ENCODE measurements at places on chromosomes 2 and 18. TPM values are rescaled to one million over a fixed set of nuclear protein-coding genes. Genes with fewer than 3 reads are reported as not detected.

DNA sequence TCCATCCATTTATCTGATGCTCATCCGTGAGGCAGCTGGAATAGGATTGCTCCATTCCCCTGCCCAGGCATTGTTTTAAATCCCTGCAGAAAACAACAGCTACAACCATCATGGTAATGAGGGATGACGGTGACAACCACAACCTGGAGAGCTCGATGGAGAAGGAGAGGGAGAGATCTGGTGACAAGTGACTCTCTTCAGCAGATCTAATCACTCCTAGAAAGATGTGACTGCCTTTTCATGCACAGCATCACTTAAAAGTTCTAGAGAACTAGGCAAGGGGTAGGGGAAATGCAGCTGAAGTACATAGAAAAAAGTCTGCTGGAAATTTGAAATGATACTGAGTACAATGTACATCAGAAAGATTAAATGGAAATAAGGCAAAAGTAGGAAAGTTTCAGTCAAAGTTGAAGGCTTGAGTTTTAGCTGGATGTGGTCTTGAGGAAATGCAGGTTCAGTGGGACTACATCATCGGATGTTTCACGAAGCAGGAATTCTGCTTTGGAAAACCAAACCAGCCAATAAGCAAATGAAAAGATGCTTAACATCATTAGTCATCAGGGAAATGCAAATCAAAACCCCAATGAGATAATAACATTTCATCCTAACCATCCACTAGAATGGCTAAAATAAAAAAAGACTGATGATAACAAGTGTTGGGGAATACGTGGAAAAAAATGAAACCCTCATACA, 6.8 kb upstream of the ARHGAP25 start:
- no peak for DNase-seq

Gene HDHD2
- 41.0 TPM for total RNA-seq

Gene SLC14A1
- total RNA-seq: 0.64 TPM

DNA sequence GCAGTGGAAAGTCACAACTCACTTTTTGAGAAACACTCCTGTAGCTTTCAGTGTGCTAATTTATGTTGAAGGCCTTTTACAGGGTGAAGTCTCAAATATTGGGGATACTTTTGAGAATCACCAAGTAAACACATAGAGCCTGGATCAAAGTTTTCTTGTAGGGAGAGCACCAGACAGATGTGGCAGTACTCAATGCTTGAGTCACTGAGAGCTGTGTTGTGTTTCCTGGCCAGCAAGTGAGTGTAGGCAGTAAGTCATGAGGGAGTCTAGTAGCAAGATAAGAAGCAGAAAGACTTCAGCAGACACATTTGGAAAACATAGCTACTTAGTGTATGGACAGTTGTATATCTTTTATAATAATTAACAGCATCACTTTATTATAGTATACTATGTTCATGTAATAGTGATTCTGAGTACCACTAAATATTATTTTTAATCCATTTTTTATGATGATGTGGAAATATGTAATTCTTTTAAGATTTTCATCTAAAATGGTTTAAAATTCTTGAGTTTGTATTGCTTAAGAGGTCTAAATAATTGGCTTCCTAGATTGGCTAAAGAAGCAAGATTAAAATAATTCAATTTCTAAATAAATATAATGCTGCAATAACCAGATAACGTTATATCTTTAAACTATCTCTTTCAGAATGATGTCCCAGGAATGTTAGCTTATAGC, 12.8 kb downstream of the PSMD1 start:
- DNase-seq: no peak

Gene EGR4
- not detected for total RNA-seq

DNA sequence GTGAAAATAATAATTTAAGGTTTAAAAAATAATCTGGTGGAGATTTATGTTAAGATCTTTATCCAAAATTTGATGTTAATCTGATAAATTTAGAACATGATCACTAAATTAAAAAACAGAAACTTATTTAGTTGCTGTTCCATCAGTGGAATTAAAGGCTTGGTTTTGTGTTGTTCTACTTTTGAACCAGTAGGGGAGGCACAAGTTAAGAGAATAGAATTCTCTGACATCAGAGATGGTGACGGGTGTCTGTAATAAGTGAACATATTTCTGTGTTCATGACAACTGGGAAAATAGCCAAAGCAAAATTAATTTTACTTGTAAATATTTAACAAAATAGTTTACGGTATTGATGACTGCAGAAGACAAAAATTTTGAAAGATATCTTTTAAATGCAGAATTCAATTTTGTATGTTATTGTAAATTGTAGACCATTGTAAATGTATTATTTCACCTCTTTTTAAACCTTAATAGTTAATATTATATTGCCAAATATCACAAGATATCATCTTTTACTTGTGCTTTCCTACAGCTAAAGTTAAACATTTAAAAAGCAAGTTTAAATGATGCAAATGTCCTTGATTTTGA, 106.0 kb downstream of the UBR3 start:
- DNase-seq: no peak

- DNase-seq: no peak
These were observed 14.2 kb downstream of the SEPTIN2 start for GRCh38 chr2:241329669-241330615.

- no peak for DNase-seq
These were observed 76.1 kb downstream of the SP100 start for GRCh38 chr2:230492107-230492506.

- DNase-seq: no peak
These were observed 124.3 kb upstream of the CYP26B1 start for GRCh38 chr2:72271766-72272641.

DNA sequence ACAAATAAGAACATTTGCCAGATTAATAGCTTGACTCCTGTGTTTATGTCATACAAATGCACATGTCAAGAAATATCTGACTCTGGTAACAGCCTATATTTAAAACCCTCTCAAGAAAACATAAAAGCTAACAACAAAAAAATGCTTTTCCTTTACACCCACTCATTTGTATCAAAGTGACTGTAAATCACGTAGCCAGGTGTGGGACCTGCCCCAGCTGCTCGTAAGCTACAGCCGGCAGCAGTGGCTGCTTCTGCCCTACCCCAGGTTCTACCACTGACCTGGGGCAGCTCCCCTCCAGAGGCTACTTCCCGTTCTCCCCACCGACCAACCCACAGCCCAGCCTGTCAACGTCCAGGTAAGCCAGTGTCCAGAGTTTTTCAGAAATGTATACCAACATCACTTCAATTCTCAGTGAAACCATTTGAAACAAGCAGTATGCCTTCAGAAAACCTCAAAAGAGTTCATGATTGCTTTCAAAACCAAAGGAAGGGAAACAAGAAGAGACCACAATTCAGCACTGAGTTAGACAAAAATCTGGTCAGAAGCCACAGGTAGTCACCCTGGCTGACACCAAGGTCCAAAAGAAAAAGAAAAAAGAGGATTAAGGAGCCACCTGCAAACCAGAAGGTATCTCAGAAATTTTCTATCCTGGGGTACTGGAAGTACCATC, 40.4 kb downstream of the KIDINS220 start:
- DNase-seq: no peak

Gene CTNNA2
- total RNA-seq: not detected

Gene CRYGB
- not detected for total RNA-seq

Gene VSNL1
- total RNA-seq: 2.6 TPM

- no peak for DNase-seq
These were observed 485.2 kb downstream of the PTPRM start for GRCh38 chr18:8052237-8052701.

- DNase-seq: no peak
These were observed 75.3 kb downstream of the NFATC1 start for GRCh38 chr18:79471046-79471445.

DNA sequence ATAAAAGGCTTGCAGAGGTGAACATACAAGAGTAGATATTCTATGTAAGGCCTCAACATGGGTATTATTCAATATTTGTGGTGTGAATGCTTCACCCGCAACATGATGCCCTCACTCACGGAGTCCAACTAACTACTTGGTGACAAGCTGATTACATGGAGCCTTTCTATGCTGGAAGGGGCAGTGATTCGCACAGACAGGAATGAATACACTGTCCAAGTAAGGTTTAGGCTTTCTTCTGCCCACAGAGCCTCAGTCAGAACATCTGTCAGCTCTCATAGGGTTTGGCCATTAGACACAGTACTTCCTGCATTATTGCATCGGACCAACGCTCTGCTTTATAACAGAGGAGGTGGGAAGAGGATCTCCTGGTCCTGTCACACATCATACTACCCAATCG, 80.3 kb upstream of the SLC35G4 start:
- DNase-seq: no peak

DNA sequence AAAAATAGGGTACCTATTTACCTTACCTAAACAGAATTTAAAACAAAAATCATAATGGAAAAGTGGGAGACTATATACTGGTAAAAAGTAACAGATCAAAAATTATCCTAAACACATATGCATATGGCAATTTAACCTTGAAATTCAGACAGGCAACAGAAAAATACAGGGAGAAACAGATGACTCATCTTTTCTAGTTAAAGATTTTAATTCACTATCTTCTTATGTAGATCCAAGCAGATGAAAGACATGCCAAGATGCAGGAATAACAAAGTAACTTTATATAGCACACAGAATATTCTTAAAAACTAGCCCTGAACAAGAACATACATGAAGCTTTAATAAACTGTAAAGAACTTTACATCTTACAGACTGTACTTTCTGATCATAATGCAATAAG, 30.9 kb downstream of the PRPF40A start:
- DNase-seq: no peak

- no peak for DNase-seq
These were observed 180.9 kb upstream of the TWIST2 start for GRCh38 chr2:238667008-238667407.

Gene CBLN2
- 0.15 TPM for total RNA-seq

DNA sequence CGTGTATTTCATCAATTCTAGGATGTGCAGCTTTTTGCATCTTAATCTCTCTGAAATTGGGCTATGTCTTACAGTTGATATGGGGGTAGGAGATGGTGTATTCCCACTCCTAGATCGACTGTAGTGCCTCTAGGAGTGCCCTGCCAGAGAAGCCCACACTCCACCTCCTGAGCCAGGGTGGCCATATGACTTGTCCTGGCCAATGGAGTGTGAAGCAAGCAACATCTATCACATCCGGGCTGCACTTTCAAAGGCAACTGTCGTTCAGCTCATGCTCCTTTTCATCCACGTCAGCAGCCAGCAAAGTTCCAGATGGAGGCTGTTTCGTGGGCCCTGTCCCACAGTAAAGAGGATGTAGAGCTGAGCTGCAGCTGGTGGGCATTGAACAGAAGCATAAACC, 149.4 kb upstream of the SLC1A4 start:
- no peak for DNase-seq

Gene MC4R
- not detected for total RNA-seq

GRCh38 chr2:88614497-88615157, 12.6 kb downstream of the EIF2AK3 start:
- DNase-seq: no peak

Gene SH3RF3
- 4.6 TPM for total RNA-seq

DNA sequence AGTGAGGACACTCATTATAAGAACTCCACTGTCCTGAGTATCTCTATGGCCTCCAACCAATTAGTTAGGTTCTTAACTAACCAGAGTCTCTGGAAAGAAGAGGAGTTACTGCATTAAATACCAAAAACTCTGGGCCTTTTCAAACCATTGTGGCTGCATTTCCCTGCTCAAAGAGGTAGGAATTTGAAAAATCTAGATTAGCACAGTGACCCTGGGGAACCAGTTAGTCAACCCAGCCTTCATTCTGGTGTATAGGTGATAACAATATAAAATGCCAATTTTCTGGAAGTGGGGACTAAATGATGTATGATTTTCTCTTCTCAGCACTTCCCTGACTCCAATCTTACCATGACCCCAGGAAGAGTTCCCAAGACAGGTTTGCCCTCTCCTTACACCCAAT, 287.8 kb upstream of the SETBP1 start:
- no peak for DNase-seq

DNA sequence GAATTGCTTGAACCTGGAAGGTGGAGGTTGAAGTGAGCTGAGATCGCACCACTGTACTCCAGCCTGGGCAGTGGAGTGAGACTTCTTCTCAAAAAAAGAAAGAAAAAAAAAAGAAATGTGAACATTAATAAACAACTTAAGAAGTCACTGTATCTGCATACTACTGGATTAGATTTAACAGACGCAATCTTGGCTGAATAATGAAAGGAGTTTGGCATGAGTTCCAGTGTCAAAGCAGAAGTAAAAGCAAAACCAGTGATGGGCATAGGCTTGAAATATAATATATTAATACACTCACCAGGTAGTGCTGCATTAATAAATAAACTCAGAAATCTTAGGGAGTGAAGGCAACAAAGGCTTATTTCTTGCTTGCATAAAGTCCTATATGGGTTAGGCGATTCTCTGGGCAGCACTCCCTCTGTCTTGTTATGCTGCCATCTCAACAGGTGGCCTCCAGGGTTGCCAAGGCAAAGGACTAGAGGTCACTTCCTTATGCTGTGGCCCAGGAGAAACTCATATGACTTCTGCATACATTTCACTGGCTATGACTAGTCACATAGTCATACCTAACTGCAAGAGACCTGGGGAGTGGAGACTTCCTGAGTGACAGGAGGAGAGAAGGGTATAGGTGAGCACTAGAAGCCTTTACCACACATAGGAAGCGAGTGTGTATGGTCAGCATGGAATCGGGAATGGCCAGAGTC, 296.2 kb upstream of the SPRED2 start:
- DNase-seq: no peak

Gene SCN2A
- total RNA-seq: 2.0 TPM

GRCh38 chr2:60872510-60872928, 8.9 kb upstream of the REL start:
- no peak for DNase-seq

Gene RAB6C
- 3.2 TPM for total RNA-seq

- DNase-seq: no peak
These were observed 67.2 kb downstream of the KCTD1 start for GRCh38 chr18:26480897-26481795.

DNA sequence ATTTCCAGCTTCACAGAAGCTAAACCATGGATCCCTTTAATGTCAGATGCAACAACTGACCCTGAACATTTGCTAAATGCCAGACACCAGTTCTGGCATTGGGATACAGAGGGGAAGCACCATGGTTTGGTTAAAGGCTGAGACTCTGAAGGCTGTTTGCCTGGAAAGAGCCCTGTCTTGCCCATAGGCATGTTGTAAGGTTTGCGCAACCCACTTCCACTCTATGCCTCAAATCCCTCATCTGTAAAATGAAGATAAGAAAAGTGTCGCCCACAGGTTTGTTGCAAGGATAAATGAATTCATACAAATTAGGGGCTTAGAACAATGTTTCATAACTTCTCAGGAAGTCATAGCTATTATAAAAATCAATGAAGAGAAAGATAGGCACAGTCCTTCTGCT, 380.9 kb upstream of the GYPC start:
- no peak for DNase-seq

Gene NABP1
- total RNA-seq: 44.9 TPM

Gene GCG
- total RNA-seq: not detected

Data from breast epithelium (tissue), 4 donors.